ENCODE measurements at places on chromosomes 7 and 10. TPM values are rescaled to one million over a fixed set of nuclear protein-coding genes. Genes with fewer than 3 reads are reported as not detected.
A peak's percentile ranks its signal among the peaks of the same experiment; 100 is the strongest.

GRCh38 chr7:128459394-128459878 is 3.8 kb downstream of the HILPDA start:
- peak; percentile 73 for DNase-seq

GRCh38 chr7:104093127-104093526 is 103.7 kb upstream of the RELN start:
- no peak for DNase-seq

GRCh38 chr10:2462581-2462980 is 604.8 kb upstream of the PFKP start:
- no peak for DNase-seq

DNA sequence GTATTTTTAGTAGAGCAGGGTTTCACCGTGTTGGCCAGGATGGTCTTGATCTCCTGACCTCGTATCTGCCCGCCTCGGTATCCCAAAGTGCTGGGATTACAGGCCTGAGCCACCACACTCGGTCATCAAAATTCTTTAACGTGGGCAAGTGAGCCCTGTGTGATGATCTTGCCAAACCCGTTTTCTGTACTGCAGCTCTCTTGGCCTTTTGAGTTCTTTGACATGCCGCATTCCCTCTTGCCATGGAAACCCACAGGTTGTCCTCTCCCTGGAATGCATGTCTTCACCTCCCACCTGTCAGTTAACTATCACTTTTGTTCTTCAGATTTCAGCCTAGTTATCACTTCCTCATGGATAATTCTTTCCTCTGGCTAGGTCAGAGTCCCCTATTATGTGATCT is 5.0 kb downstream of the NUP205 start:
- DNase-seq: no peak

DNA sequence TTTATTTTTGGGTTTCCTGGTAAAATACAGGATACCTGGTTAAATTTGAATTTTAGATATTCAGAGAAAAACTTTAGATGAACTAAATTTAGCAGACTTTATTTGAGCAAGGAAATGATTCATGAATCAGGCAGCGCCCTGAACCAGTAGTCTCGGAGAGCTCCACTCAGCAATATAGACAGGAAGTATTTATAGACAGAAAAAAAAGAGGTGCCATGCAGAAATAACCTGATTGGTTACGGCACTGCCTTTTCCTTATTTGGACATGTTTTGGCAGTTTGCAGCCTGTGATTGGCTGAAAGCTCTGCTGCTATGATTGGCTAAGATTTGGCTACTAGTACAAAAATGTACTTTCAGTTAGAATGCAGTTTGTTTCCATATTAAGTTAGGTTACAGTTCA is 198.3 kb upstream of the DKK1 start:
- no peak for DNase-seq

DNA sequence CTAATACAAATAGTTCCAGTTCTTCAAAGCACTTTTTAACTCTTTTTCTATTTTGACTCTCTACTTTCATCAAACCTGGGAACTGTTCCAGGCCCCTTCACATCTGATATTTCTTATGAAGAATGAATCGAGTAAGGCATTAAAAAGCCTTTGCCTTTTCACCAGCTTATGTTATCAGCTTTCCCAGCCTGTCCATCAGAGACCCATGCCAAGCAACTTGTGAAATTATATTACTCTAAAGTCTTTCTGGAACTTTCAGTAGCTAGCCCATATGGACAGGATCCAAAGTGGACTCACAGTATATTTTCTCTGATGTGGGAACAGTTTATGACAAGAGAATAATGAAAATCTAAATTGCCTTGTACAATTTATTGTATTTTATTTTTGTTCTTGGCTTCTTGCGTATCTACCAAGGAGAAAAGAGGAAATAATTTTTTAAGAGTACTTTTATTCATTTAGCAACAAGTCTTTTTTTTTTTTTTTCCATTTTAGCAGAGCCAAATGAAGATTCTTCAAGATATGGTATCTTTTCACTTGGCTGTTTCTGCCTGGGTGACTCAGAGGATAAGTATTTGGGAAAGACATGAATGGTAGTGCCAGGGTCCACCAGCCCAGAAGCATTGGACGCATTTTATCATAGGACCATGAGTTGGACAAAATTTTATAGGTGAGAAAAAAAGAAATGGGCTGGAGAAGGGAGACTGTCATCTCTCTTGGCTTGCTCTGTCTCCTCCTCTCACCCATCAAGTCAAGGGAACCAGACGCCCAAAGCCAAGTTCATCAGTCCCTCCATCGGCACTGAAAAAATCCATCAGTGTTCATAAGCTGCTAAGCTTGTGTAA is 195.8 kb upstream of the NEBL start:
- no peak for DNase-seq

GRCh38 chr7:82319674-82320118 is 123.9 kb downstream of the CACNA2D1 start:
- peak; percentile 91 for DNase-seq

DNA sequence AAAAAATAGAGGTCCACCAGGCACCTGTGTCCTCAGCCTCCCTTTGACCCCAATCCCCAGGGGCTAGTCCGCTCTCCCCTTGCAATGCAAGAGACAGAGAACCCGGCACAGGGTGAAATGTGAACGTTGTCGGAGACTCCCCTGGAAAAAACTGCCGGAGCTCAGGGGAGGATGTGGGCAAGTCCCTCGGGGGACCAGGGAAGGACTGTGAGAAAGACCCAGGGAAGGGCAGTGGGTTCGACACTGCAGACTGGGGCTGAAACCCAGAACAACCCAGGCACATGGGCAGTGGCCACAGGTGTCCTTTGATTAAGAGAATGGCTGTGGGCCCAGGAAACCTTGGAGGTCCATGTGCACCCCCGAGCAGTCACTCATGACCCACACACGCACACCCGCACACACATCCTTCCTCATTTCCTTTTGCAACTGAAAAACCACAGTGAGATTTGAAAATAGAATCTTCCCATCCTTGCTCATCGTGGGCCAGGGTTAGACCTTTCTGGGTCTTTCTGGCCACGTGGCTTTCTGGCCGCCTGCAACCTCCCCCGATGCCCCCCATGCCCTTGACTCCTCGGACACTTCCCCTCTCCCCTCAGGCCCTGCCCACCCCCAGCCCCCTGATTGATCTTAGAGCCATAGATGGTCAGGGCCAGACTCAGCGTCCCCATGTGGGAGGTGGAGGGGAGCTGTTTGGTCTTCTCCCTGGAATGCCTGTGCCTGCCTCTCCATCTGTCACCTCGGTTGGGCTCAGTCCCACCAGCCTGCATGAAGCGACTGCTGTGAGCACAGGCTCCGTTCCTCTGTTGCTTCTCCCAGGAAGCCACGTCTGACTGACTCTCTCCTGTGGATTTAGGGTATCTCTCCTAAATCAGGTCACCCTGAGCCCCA is 7.9 kb downstream of the LAT2 start:
- no peak for DNase-seq

The OPN1SW gene
- total RNA-seq: not detected

The TMEM130 gene
- total RNA-seq: 3.2 TPM

GRCh38 chr10:89206402-89207180 is 526 bp downstream of the CH25H start:
- peak; percentile 74 for DNase-seq

GRCh38 chr10:122514045-122514840 is 46.3 kb upstream of the DMBT1 start:
- DNase-seq: no peak

DNA sequence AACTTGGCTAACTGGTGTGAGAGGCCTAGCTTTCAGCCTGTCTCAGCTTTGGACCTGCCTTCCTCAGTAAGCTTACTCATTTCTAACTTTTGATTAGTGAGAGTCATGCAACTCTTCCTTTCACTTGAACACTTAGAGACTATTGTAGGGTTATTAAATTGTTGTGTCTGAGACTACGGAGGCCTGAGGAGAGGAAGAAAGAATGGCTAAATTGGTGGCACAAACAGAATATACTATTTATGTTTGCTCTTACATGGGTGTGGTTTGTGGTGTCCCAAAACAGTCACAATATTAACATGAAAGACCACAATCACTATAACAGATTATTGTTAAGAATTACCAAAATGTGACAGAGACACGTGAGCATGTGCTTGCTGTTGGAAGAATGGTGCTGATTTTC is 82.1 kb downstream of the TRIM24 start:
- DNase-seq: no peak

- no peak for DNase-seq
These were observed 769.7 kb downstream of the TNS3 start for GRCh38 chr7:46812101-46812675.

GRCh38 chr7:131835141-131835540 is 278.7 kb upstream of the PODXL start:
- DNase-seq: no peak
